Mucosa of gallbladder (tissue), 1 donor: ENCODE measurements at places on chromosomes 16 and 17.

GRCh38 chr17:17694169-17695081 is 13.2 kb downstream of the RAI1 start:
- peak; percentile 59 for DNase-seq

GRCh38 chr16:1968146-1968953 is 1.7 kb downstream of the RNF151 start:
- DNase-seq, result no peak

DNA sequence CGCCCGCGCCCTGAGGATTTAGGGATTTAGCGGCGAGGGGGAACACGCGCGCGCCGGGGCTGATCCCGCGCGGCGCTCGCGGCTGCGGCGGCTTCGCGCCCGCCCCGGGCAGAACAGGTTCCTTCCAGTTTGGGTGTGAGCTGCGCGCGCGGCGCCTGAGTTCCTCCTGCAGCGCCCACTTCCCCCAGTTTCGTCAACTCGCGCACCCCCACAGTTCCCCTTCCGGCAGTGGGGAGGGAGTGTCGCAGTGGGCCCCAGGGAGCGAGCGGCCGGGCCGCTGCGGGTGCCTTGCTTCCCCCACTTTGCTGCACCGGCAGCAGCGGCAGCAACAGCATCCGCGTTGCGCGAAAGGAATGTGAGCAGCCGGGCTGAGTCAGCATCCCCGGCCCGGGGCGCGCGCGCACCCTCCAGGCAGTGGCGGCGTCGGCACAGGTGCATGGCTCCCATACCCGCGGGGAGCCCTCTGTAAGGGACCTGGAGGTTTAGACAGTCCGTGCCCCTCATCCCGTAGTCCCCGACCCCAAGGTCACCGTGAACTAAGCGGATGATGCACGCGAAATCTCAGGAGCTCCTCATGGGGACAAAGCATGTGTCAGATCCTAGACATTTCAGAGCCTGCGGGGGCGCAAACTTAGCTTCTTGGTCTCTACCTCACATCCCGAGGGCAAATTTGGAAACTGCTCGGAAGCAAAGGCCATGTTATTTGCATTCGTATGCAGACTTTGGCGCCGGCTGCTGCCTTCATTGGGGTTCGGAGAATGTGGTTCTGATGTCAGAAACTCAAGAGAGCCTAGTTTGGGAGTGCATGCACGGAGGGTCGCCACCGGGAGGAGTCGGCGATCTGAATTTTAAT is 767 bp downstream of the ARSG start:
- peak; percentile 83 for DNase-seq

DNA sequence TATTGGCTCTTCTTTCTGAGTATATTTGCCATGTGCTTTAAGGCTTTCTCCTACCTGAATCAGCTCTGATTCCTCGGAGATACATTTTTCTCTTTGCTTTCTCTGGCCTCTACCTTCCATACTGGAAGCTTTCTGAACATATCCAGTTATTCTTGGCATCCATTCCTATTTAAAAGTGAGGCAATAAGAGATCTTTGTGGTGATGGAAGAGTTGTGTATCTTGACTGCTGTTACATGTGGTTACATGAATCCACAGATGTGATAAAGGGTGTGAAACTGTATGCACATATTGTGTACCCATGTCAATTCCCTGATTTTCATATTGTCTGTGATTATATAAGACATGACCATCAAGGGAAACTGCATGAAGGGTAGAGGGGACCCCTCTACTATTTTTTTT is 24.4 kb downstream of the UBE2O start:
- no peak for DNase-seq

- DNase-seq, result no peak
Observed at GRCh38 chr17:44266402-44267164, 1.4 kb downstream of the SLC4A1 start.

- no peak for DNase-seq
Observed at GRCh38 chr16:53453928-53454327, 19.7 kb downstream of the RBL2 start.

- no peak for DNase-seq
Observed at GRCh38 chr17:56440419-56440818, 153.1 kb upstream of the NOG start.

DNA sequence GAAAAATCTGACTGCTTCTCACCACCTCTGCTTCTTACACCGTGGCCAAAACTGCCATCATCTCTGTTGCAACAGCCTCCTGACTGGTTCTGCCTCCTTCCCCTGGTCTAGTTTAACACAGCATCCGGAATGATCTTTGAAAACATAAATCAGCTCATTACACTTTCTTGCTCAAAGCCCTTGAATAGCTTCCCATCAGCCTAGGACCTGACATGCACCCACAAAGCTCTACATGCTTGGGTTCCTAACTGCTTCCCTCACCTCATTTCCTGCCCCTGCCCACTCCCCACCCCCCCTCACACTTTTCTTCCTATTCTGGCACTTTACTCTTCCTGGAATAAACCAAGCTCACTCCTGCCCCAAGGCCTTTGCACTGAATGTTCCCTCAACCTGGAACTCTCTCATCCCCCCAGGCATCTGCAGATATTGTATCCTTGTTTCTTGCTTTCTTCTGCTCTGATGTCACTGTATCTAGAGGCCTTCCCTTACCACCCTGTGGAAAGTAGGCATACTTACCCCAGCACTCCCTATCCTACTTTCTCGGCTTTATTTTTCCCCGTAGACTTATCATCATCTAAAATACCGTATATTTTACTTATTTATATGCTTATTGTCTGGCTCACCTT is 112.4 kb downstream of the FTO start:
- no peak for DNase-seq

DNA sequence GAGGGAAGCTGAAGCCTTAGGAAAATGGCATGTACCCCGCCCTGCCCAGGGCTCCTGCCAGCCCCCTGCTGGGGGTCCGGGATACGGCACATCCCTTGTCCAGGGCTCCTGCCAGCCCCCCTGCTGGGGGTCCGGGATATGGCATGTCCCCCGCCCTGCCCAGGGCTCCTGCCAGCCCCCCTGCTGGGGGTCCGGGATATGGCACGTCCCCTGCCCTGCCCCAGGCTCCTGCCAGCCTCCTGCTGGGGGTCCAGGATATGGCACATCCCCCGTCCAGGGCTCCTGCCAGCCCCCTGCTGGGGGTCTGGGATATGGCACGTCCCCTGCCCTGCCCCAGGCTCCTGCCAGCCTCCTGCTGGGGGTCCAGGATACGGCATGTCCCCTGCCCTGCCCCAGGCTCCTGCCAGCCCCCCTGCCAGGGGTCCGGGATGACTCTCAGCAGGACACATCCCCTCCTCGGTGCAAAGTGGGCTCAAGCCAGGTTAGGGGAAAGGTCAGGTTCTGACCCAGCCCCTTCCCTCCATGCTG is 43.2 kb downstream of the RPH3AL start:
- DNase-seq, result no peak

- no peak for DNase-seq
Observed at GRCh38 chr16:9534759-9535158, 443.3 kb downstream of the HAPSTR1 start.

DNA sequence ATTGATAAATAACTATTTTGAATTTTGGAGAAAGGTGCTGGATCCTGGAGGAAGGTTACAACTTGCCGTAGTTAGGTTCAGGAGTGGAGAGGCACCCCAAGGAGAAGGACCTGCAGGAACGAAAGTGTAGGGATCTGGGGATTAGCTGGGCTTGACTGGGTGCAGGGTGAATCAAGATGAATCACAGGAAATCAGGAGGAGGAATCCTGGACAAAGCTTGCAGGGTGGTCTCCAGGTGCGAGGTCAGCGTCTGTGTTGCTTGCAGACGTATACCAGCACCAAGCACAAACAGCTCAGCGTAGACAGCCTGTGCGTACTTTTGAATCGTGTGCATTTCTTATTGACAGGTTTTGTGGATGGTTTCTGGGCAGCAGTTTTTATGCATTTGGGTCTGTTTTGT is 144.3 kb downstream of the MSI2 start:
- DNase-seq, result no peak

- no peak for DNase-seq
Observed at GRCh38 chr17:35749560-35750412, 3.3 kb downstream of the GAS2L2 start.
